ENCODE measurements at places on chromosomes 12 and 14.

GRCh38 chr14:37422748-37423147 is 172.3 kb downstream of the FOXA1 start:
- DNase-seq = no peak

- no peak for DNase-seq
Measured at GRCh38 chr14:91115986-91116770, 2.3 kb downstream of the DGLUCY start.

DNA sequence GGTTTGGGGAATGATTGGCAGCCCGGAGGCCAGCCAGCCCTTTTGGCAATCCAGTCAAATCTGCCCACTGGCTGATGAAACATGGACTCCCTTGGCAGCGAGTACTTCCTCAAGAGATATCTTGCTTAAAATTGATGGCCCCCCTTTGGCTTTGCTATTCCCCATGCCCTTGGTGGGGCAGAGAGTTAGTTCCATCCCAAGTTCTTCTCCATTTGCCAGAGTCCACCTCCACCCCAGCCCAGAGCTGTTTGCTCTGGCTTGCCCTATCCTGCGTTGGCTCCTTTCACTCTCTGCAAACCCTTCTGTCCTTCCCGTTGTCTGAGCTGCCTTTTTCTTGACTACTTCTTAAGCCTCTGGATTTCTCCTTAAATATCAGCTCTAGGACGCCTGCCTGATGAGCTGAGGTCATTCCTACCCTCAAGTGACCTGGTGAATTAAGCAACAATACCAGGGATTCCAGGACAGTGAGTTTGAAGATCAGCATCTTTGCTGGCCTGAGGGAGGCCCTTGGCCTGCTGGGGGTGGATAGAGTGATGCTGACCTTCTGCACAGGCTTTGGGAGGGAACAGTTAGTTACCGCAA is 212.0 kb downstream of the CACNA1C start:
- DNase-seq = no peak

DNA sequence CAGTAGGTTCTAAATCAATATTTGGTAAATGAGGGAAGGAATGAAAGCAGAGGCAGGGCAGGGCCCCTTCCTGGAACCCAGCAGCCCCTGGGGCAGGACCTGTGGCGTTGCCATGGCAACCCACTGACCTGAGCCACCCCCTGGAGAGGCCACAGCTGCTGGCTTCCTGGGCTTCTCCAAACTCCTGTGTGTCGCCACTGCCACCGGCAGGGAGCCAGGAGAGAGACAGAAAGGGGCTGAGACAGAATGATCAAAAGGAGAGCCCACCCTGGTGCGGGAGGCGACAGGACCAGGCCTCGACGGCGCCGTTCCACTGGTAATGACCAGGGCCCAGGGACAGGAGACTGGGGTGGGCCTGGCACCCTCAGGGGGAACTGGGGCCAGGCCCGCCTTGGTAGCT is 18.2 kb downstream of the RFX4 start:
- no peak for DNase-seq

DNA sequence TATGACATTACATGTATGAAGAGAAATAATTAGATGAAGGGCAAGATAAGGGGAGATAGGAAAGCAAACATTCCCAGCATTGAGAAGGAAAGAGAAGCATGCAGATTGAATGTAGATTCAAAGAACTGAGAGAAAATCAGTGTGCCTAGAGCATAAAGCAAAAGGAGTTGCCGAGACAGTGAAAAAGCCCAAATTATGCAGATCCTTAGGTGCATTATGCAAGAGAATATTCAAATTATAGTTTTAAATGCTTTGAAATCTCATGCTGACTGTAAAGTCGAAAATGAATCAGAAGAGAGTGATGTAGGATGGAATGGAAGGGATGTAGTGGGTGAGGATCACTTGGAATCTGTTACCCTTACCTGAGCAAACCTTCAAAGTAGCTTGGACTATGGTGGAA is 49.9 kb downstream of the PPP4R4 start:
- DNase-seq = no peak

DNA sequence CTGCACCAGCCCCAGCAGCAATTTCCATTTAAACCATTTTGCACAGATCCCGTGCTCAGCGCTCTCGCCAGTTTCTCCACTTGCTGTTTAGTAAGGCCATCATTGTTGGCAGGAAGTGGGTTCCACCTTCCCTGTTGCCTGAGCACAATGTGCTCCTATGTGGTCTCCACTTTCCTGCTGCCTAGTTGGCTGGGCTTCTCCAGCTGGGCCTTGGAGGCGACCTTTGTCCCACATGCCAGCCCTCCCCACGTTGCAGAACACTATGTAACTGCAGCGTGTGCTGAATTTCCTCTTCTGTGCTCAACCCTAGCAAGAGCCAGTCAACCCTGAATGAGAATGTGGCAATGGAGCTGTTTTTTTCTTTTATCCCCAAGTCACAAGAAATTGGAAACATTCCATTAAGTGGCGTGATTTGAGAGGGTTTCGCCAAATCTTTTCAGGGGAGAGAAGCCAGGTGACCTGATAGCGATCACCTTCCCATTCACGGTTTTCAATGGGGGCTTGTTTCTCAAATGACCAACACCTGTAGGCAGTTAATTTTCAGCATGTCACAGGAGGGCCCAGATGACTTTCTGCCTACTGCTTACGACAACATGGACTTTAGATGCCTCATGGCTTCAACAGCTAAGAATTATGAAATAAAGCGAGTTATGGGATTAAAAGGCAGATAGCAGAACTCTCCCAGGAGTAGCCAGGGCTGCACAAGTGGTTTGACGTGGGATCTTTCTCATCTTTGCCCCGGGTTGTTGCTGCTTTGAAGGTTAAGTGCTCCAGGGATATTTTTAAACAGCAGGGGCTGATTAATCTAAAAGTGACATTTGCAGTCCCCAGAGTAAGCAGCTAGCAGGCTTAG is at the start of gene ACACB:
Gene ACACB, plus strand, starts transcription at position 830 of the 853 bp plus-strand sequence. CDS start 22,819 bp downstream, outside the sequence.
- DNase-seq = no peak

DNA sequence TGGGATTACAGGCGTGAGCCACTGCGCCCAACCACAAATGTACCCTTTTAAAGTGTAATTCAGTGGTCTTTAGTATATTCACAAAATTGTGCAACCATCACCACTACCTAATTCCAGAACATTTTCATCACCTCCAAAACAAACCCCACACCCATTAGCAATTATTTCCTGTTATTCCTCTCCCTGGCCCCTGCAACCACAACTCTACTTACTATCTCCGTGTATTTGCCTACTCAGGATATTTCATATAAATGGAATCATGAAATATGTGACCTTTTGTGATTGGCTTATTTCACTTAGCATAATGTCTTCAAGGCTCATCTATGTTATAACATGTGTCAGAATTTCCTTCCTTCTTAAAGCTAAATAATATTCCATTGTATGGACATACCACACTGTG is 16.0 kb upstream of the AQP2 start:
- no peak for DNase-seq

GRCh38 chr14:21997300-21997699 is 323.7 kb upstream of the OR4E1 start:
- no peak for DNase-seq

GRCh38 chr14:33609582-33609981 is 341.3 kb downstream of the EGLN3 start:
- DNase-seq = no peak

DNA sequence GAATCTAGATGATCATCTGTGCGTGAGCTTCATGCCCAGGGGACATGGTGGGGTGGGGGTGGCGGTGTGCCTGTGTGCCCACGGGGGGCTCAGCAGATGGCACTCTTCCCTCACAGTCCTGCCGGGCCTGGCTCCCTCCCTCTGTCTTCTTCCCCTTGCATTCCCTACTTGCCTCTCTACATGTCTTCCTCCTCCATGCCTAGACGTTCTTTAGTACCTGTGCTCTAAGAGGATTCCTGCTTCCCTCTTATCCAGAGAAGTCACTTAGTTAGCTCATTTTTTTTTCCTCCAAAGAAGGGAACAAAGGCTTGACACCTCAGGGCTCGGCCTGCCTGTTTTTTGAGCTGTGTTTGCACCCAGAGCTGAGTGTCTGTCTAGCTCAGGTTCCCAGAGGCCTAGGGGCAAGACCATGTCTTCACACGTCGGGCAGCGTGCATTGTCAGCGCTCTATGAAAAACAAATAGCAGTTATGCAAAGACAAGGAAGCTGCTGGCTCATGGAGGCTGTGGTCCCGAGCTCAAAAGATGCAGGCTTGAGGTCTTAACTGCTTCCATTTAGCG is 48.8 kb downstream of the NINJ2 start:
- no peak for DNase-seq

DNA sequence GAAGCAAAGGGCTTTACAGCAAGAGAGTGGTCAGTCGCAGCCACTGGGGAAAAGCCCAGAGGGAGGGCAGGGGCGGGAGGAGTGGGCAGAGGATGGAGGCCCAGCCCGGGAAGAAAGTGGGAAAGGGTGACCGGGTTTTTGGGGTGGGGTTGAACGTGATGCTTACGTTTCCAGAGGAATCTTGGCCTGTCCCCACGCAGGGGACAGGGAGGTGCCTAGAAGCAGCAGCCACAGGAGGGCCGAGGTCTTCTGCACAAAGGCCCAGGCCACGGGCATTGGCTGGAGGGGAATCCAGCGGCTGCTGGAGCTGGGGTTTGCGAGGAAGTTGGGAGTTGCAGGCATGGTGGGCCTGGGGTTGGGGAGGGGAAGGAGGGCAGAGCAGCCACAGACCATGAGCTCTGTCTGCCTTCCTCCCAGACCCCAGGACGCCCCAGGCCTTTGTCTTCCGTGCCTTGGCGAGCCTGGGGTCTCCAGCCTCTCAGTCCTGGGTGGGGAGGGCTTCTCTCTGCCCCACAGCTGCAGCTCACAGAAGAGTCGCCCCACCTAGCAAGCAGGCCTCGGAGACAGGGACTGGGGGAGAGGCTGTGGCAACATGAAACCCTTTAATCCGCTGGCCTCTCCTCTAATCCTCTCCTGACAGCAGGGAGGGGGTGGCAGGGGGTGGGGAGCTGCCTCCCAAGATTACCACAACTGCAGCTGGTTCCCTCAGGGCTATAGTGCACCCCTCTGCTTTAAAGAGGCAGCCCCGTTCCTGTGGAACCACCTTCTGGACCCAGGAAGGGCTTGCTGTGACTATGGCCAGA is at the start of gene CACNA2D4:
Gene CACNA2D4, minus strand, starts transcription at position 572 of the 803 bp plus-strand sequence. Its CDS starts 179 bp downstream, at position 393.
- no peak for DNase-seq

GRCh38 chr14:55129428-55130195 is 560 bp downstream of the LGALS3 start:
- DNase-seq = peak; percentile 40

DNA sequence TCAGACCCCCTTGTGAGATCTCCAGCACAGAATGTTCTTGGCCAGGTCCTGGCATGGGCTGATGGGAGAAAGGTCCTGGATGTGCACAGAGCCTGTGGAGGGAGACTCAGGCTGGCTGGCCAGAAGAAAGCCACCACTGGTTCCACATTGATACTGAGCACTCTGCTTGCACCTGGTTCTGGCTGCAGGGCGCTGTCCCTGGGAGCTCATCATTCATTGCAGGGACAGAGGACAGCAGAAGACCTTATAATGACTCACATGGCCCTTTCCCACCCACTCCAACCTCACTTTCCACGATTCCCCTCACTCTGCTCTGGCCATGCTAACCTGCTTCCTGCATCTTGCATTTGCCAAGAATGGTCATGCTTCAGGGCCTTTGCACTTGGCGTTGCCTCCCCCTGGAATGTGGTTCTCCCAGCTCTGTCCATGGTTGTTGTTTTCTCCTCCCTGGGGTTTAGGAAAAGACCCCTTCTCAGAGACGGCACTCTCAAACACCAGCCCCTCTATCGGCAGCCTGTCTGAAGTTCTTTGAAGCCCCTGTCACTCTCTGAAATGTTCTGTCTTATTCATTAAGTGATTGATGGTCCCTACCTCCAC is 10.3 kb downstream of the KRT7 start:
- DNase-seq = no peak

DNA sequence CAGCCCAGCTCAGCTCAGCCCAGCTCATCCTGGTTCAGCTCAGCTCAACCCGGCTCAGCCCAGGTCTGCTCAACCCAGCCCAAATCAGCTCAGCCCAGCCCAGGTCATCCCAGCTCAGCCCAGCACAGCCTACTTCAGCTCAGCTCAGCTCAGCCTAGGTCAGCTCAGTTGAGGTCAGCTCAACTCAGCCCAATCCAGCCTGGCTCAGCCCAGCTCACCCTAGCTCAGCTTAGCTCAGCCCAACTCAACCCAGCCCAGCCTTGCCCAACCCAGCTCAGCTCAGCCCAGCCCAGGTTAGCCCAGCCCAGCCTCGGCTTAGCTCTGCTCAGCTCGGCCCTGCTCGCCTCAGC is 332.3 kb downstream of the TMEM121 start:
- no peak for DNase-seq

DNA sequence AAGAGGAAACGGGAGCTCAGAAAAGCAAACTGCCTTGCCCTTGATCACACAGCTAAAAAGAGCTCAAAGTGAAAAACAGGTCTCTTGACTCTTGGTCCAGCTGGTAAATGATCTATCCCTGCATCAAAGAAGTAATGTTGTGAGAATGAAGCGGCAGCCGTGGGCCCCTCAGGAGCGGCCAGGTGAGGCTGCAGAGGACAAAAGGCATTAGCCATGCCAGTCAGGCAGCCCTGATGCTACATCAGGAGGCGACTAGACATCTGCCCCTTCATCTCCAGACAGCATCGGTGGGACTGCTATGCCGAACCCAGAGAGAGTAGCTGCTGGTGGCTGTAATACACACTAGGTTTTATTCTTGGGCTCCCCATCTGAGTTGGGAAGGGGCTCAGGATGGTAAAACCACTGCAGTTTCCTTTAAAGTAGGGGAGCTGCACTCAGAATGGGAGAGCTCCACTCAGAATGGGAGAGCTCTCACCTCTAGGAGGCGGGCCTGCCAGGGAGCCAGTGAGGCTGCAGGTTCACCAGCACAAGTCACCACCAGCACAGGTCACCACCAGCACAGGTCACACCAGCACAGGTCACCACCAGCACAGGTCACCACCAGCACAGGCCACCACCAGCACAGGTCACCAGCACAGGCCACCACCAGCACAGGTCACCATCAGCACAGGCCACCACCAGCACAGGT is 120.1 kb downstream of the TSPAN9 start:
- no peak for DNase-seq

DNA sequence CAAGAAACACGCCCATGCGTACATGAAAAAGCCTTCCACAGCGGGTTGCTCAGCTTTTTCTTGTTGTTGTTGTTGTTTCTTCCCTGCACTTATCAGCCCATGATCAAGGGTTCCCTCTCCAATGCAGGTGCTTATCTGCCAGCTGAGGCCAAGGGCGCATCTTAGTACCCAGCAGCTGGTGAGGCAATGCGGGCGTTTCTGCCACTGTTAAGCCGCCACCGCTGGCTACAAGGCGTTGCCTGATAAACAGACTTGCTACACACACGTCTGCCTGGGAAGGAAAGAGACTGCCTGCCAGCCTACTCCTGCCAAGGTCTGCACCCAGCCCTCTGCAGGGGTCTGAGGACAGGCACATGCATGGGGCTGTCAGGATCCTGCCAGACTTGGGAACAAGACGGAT is 345.9 kb downstream of the BCL11B start:
- no peak for DNase-seq

GRCh38 chr14:24076302-24076601 is 4.9 kb downstream of the CPNE6 start:
- DNase-seq = no peak

All from GM18507 (cell line).